ENCODE measurements at places on chromosomes 3 and 15.

DNA sequence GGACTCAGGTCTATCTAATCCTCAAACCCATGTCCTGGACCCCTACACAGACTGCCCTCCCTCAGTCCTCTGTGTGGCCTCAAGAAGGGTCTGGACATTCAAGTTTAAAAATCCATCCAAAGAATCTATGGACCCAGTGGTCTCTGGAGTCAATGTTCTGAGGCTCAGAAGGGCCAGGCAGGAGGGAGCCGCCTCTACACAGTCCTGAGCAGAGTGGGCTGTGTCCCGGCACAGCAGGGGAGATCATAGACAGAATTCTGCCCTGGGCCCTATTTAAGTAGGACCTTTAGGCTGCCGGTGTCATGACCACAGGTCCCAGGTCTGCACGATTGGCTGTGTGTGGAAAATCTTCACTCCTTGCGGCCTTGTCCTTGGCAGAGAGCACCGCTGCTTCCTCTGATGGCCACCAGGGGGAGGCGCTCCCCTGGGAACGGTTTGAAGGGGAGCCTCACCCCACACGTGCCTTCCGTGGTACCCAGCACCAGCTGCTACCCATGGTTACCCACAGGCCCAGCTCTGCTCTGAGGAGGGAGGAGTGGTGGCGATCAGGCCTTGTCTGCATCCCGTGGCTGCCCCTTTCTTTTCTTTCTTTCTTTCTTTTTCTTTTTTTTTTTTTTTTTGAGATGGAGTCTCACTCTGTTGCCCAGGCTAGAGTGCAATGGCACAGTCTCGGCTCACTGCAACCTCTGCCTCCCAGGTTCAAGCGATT is 37.9 kb downstream of the CHRD start:
- peak; percentile 61 for DNase-seq

DNA sequence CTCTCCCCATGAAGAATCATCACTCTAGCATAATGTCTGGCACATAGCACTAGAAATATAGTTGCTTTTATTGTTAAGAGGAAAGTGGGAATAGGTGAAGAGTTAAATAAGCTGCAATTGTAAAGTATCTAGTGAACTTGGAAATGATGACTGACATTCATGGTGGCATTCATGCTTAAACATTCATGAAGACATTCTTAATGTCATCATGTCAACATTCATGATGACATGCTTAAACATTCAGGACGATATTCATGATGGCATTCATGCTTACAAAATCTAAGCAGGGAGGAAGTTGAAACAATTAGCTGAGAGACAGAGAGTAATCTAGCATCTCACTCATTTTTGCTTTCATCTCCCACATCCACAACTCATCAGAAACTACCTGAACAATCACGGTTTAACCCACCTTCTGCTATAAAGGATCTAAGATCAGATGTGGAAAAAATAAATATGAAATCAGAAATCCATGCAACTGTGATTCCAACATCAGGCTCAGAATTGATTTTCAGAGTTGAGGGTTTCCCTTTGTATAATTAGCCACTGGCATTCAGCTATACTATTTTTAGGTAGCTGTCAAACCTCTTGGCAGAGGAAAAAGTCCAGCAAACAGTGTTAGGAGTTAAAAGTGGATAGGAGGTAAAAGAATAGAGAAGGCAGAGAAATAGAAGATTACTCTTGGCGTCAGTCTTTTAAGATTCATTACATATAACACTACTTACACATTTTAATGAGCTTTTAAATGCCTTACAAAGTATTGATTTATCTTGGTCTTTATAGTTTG is 3.5 kb downstream of the DRD3 start:
- no peak for DNase-seq

- DNase-seq = peak; percentile 37
Measured at GRCh38 chr3:2458816-2459215, 360.1 kb downstream of the CNTN4 start.

DNA sequence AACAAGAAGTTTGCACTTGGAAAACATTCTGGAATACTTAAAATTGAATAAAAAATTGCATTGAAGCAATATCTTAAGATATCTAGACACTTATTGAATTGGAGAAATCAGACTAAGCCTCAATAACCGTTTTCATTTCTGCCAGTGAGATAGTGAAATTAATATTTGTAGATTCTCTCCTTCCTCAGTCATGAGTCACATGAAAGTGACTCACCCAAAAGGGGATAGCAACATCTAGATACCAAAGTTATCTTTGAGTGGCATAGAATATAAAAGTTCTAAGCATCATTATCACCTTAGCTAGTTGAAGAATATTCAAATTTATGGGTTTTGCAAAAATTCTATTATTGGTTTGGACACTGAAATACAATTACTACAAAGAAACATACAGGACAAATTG is 614.8 kb upstream of the ZNF717 start:
- DNase-seq = no peak

- peak; percentile 32 for DNase-seq
Measured at GRCh38 chr15:26028086-26028740, 165.1 kb upstream of the ATP10A start.

- peak; percentile 71 for DNase-seq
Measured at GRCh38 chr3:192831111-192831644, 86.5 kb downstream of the MB21D2 start.

DNA sequence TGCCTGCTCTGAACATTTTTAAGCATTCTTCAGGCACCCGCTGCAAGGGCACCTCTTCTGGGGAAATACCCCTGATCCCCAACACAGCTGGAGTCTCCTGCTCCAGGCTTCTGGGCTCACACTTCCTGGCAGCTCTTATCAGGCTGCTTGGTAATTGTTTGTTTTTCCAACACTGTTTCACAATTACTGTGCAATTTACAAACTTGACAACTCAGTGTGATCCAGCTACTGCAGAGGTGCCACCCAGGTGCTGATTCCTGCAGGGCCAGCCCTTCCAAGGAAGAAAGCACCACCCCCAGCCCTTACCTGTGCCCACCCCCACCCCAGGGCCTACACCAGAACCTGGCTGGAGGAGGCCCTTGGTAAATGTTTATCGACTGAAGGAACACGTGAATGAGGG is 66.5 kb downstream of the MAGEF1 start:
- no peak for DNase-seq

Measured in umbilical cord (tissue), 2 donors.